ENCODE measurements at places on chromosomes 12 and 14. TPM values are rescaled to one million over a fixed set of nuclear protein-coding genes. Genes with fewer than 3 reads are reported as not detected.

DNA sequence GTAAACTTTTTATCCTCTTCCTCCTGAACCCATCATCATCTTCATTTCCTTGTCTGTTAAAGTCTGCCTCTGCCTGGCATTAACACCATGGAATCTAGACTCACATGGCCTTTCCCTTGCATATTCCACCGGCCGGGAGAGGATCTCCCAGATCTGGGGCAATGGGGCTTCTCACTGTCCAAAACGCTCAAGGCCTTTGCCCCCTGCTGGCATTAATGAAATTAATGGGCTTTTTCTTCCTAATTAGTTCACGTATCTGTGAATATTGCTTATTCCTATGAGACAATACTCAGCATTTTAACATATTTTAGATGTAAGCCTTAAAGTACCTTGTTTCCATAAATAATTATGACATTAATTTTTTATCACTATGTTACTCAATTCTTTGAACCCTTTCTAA lies 42.9 kb upstream of the CAPRIN2 start:
- no peak for DNase-seq

Gene PLCZ1
- not detected for total RNA-seq

DNA sequence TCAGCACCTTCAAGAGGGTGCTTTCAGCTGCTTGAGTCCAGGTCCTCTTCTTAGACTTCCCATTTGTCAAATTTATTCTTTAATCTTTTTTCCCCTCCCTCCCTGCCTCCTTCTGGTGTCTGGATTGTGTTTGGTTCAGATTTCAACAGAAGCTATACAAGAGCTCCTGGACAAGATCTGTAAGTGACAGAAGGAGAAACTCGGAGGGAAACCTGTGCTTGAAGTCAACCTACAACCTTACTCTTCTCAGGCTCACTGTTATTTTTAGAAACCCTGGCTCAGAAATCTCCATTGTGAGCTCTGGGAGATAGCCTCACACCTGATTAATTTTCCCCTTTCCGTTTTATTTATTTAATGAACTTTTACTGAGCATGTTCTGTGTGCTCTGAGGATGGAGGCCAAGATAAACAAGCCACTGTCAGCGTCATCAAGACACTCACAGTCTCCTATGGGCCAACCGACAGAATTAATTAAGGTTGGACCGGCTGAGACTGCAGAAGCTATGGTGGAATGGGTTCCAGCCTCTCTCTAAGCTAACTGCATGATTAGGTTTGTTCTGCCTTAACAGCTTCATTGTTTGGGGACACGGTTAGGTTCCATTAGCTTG lies 13.5 kb downstream of the PDE1B start:
- no peak for DNase-seq

DNA sequence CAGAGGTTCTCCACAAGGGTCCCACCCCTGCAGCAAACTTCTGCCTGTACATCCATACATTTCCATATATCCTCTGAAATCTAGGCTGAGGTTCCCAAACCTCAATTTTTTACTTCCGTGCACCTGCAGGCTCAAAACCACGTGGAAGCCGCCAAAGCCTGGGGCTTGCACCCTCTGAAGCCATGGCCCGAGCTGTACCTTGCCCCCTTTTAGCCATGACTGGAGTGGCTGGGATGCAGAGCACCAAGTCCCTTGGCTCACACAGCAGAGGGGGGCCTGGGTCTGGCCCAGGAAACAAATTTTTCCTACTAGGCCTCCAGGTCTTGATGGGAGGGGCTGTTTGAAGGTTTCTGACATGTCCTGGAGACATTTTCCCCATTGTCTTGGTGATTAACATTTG lies 84.4 kb downstream of the FSCB start:
- no peak for DNase-seq

- DNase-seq, result no peak
These were observed 7.7 kb downstream of the CAPS2 start for GRCh38 chr12:75322464-75322863.

- DNase-seq, result no peak
These were observed 37.4 kb downstream of the ETNK1 start for GRCh38 chr12:22662356-22662755.

- no peak for DNase-seq
These were observed 67.4 kb upstream of the SLC38A2 start for GRCh38 chr12:46439793-46440511.

- no peak for DNase-seq
These were observed 87.8 kb upstream of the ATXN7L3B start for GRCh38 chr12:74449872-74450271.

Gene RASSF8
- 87.2 TPM for total RNA-seq

- DNase-seq, result no peak
These were observed 40.2 kb upstream of the FBRSL1 start for GRCh38 chr12:132449565-132450417.

Gene YEATS4
- 16.8 TPM for total RNA-seq

DNA sequence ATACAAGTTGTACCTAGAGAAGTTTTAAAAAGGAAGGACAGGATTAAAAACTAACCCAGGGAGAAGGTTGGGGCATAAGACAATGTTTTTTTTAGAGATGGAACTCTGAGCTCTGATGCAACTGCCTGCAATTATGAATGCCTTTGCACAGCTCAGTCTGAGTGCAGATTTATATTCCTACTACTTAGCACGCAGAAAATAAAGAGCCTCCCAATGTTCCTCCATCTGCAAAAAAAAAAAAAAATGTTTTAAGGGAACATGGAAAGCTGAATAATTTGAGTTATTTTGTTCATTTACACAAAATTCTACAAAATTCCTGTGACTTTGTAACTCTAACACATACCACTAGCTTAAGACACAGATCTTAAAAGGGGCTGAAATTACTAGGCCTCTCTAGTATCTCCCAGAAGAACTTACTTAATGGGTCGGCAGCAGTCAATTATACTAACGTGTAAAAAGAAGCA lies 15.7 kb downstream of the CLIP1 start:
- no peak for DNase-seq

DNA sequence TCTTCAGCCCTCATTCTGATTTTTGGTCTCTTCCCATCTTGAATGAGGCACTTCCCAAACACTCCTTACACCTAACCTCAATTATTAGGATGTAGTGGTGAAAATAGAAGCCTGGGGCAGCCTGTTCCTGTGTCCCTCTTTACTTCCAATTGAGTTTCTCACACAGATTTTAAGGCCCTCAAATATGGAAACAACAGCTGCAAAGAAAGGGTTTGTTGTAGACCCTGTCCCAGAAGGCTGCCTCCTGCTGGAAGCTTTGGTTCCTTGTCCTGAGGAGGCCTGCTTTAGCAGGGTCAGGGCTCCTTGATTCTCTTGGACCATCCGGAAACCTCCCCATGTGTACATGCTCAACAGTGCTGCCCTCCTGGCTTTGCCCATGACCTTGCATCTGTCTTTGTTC lies 101.3 kb downstream of the TGFB3 start:
- no peak for DNase-seq

DNA sequence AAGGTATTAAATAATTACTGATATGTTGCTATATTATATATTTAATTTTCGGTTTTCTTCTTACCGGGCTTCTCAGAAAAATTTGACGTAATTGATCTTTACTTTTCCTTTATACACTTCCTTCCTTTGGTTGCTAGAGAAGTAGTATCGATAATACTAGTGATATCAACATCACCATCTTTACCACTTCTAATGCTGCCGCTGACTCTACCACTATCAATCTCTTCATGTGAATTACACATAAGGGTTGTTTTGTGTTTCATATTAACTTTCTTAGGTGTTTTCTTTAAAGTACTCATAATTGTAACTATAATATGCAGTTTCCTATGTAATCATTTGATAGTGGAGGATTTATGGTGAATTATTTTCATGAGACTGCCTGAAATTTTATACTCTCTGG lies 30.9 kb upstream of the KLRF1 start:
- DNase-seq, result no peak

GRCh38 chr12:78096909-78097597 lies 266.4 kb downstream of the NAV3 start:
- no peak for DNase-seq

Gene AQP6
- not detected for total RNA-seq

GRCh38 chr12:22408610-22409376 lies 74.3 kb upstream of the ST8SIA1 start:
- no peak for DNase-seq

GRCh38 chr12:57128519-57129247 lies 400 bp downstream of the LRP1 start:
- DNase-seq, result no peak

Gene KRT2
- not detected for total RNA-seq

Gene TRHDE
- 0.54 TPM for total RNA-seq

GRCh38 chr12:103786201-103786600 lies 54.8 kb downstream of the NT5DC3 start:
- DNase-seq, result no peak

Gene SMOC1
- 0.38 TPM for total RNA-seq

DNA sequence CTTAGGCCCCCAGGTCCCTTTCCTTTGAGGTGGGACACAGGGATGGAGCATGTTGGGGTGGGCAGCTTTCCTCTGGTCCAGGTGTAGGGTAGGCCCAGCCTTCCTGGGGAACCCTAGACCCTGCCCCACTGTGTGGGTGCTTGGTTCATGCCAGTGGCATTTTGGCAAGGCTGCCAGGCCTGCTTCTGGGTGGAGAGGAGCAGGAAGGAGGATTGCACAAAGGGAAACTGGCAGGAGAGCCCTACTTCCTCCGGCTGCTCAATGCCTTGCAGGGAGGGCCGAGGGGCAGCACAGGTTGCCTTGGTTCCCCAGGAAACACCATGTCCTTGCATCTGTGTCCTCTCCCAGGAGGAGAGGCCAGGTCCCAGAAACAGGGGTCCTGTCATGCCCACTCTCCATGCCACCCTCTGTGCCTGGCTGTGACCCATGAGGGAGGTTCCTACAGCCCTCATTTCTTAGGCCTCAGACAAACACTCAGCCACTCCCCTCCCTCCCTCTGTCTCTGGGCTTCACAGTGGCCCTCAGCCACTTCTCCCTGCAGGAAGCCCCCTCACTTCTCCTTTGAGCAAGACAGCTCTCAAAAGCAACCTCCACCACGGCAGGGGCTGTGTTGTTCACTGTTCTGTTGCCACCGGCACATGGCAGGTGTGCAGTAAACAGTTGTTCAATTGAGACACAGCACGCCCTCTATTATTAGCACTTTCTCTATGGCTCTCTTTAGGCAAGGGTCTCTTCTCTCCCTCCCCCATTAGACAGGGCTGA lies 6.8 kb upstream of the KRT80 start:
- DNase-seq, result no peak

DNA sequence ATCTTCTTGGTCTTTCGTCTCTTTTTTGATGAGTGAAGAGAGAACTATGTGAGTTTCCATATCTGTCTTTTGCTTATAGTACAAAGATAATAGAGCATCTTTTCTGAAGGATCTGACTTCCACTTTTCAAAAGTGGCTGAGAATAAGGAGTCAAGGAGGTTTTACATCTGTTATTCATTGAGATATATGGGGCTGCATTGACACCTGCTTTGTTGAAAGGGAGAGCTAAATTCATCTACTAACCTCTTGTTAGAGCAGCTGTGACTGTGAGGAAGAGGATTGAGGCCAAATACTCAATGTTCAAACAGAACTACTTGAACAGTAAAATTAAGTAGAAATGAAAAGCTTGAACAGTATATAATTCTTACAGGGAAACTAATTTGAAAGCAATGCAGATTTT lies 130.2 kb upstream of the ATP2B1 start:
- DNase-seq, result no peak

- no peak for DNase-seq
These were observed 92.2 kb downstream of the PTPRR start for GRCh38 chr12:70828351-70828750.

DNA sequence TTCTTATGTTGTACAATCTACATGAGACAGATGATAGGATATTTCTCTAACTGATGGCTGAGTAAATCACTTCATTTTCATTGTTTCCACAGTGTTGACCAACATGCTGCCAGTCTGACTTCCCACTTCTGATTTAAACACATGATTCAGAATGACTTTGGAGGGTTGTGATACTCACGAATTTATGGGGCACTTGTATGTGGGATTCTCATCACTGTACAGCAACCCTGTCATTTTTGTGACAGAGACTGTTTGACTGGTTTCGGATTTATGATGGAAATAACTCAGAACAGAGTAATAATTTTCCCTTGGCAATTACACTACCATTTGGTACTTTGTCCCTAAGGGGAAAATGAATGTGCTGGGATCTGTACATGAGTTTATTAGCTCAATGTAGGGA lies 333.8 kb downstream of the TRHDE start:
- DNase-seq, result no peak

DNA sequence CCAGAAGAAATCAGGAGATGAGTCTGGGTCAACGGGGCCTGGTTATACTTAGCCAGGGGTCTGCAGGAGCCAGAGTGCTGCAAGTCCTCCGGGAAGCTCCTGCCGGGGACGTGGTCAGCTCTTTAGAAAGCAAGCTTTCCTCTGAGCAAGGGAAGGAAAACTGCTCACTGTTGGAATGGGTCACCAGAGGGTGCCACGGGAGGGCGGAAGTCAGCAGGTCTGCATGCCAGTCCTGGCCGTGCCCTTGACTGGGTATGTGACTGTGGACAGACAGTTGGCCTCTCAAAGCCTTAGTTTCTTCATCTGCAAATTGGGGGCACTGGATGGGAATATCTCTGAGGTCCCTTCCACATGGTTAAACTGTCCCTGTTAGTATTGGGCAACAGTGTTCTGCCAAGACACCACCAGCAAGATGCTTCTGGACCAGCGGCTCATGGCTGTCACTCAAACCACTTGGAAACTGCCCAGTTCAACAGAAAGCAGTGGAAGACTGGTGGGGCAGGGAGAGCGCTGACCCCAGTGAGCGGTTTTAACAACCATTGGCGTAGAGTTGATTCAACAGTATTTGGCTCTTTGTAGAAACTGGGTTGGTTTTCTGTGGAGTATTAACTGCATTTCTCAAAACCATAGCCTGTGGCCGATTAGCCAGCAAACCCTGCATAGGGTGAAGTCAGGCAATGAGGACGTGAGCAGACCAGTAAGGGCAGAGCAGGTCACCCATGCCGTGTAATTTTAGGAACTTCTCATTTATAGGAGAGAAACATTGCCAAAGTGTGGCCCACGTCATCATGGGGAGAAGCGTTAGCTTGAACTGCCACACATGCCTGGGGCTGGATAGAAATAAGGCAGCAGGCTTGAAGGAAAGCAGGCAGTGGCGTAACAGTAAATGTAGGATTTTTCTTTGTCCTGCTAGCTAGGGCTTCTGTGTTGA lies 163.9 kb upstream of the PRMT8 start:
- DNase-seq, result no peak

Gene GPATCH2L
- 78.8 TPM for total RNA-seq

Gene TAS2R19
- 3.4 TPM for total RNA-seq

DNA sequence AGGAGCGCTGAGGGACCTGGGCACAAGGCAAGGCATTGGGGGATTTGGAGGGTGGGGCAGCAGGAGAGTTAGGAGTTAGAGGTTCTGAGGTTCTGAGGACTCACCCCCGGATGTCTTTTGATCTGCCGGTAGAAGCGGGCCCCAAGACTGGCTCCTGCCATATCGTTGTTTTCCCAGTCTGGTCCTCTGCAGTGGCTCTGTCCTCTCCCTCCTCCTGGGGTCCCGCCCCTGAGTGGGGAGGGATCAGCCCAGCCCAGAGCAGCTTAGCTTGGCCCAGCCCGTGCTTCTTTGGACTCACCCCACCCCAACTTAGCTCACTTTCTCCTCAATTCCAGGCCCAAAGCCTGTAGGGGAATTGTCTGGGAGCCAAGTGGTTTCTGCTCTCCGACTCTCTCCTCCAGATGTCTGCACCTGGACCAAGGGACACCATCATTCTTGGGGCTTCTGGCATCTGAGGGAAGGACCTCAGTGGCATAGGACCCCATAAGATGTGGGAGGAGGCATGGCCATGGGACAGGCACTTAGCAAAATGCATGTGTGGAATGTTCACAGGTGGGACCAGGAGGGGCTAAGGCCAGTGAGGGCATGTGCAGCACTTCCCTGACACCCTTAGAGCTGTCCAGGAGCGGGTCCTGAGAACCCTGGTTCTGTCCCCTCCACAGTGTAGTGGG lies 7.5 kb downstream of the SHMT2 start:
- peak; percentile 8 for DNase-seq

- no peak for DNase-seq
These were observed 5.4 kb downstream of the HSPB8 start for GRCh38 chr12:119183942-119184695.
